B cell (primary cell): ENCODE measurements at places on chromosomes 2 and 18. TPM values are rescaled to one million over a fixed set of nuclear protein-coding genes. Genes with fewer than 3 reads are reported as not detected.
A peak's percentile ranks its signal among the peaks of the same experiment; 100 is the strongest.

Gene CROCC2
- polyA plus RNA-seq, result not detected in 2 replicates

Gene KLHL29
- 0.95 and 1.3 TPM in 2 replicates for polyA plus RNA-seq

Gene ALPP
- 0.25 TPM in 1 of 2 replicates, not detected in the other for polyA plus RNA-seq

GRCh38 chr2:152472481-152472887 lies 137.5 kb downstream of the FMNL2 start:
- H3K27me3 ChIP-seq, result no peaks in the 10 kb centered on the region
- H3K36me3 ChIP-seq, result no peaks in the 10 kb centered on the region
- H3K27ac ChIP-seq, result no peak overlapping the region
- no peak for DNase-seq

GRCh38 chr2:146392186-146392585 lies 1452.6 kb upstream of the ACVR2A start:
- H3K36me3 ChIP-seq, result no peaks in the 10 kb centered on the region

- H3K27ac ChIP-seq, result peak overlapping the region; percentile 24
- no peaks in the 10 kb centered on the region for H3K36me3 ChIP-seq
- DNase-seq, result no peak
- H3K4me3 ChIP-seq, result peak overlapping the region; percentile 4
- no peaks in the 10 kb centered on the region for H3K27me3 ChIP-seq
Measured at GRCh38 chr2:200466425-200467418, 43.1 kb downstream of the KCTD18 start.

- no peak overlapping the region for H3K27ac ChIP-seq
- no peaks in the 10 kb centered on the region for H3K36me3 ChIP-seq
- DNase-seq, result no peak
- H3K4me1 ChIP-seq, result no peaks in the 10 kb centered on the region
Measured at GRCh38 chr2:236236559-236237452, 27.4 kb downstream of the ASB18 start.

GRCh38 chr2:221467610-221468009 lies 104.5 kb downstream of the EPHA4 start:
- H3K27me3 ChIP-seq, result peaks cover 3% of the 10 kb centered on the region
- no peaks in the 10 kb centered on the region for H3K36me3 ChIP-seq
- no peak overlapping the region for H3K27ac ChIP-seq
- no peak for DNase-seq
- H3K4me3 ChIP-seq, result no peak overlapping the region

GRCh38 chr2:233081731-233082221 lies 21.6 kb downstream of the INPP5D start:
- H3K4me3 ChIP-seq, result peak overlapping the region; percentile 20
- H3K36me3 ChIP-seq, result no peaks in the 10 kb centered on the region
- H3K27ac ChIP-seq, result peak overlapping the region; percentile 88
- peaks cover 100% of the 10 kb centered on the region for H3K4me1 ChIP-seq
- DNase-seq, result no peak
- no peaks in the 10 kb centered on the region for H3K27me3 ChIP-seq

GRCh38 chr2:163345795-163346573 lies 389.8 kb downstream of the FIGN start:
- H3K4me3 ChIP-seq, result no peak overlapping the region
- no peak overlapping the region for H3K27ac ChIP-seq
- DNase-seq, result peak; percentile 55
- H3K36me3 ChIP-seq, result no peaks in the 10 kb centered on the region
- H3K4me1 ChIP-seq, result no peaks in the 10 kb centered on the region

- no peaks in the 10 kb centered on the region for H3K36me3 ChIP-seq
- DNase-seq, result peak; percentile 27
- no peak overlapping the region for H3K27ac ChIP-seq
- H3K27me3 ChIP-seq, result no peaks in the 10 kb centered on the region
- H3K4me1 ChIP-seq, result no peaks in the 10 kb centered on the region
Measured at GRCh38 chr2:201618744-201619662, 24.3 kb downstream of the TMEM237 start.

GRCh38 chr2:142868229-142868762 lies 9.2 kb upstream of the KYNU start:
- peaks cover 26% of the 10 kb centered on the region for H3K4me1 ChIP-seq
- DNase-seq, result peak; percentile 53
- no peaks in the 10 kb centered on the region for H3K27me3 ChIP-seq
- H3K4me3 ChIP-seq, result peak overlapping the region; percentile 2

DNA sequence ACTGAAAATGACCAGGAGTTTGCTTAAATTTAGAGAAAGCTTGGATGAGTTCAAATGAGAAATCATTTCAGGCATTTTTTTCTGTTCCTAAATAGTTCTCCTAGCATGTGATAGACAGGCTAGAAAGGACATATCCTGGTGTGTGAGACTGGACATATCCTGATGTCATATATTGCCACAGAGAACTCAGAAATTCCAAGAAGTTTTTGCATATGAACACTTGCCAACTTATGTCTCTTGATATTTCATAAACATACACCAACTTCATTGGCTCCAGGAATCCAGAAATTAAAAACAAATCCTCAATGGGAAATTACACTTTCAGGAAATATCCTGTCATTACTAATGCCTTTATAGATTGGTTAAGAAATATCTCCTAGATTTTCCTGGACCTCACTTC lies 2.9 kb upstream of the SERPINB4 start:
- H3K27ac ChIP-seq, result no peak overlapping the region
- no peak overlapping the region for H3K4me3 ChIP-seq
- no peaks in the 10 kb centered on the region for H3K27me3 ChIP-seq
- no peaks in the 10 kb centered on the region for H3K36me3 ChIP-seq
- no peaks in the 10 kb centered on the region for H3K4me1 ChIP-seq
